SJCRH30 (cell line): ENCODE measurements at places on chromosomes 2 and 18. TPM values are rescaled to one million over a fixed set of nuclear protein-coding genes. Genes with fewer than 3 reads are reported as not detected.
A peak's percentile ranks its signal among the peaks of the same experiment; 100 is the strongest.

Gene LYG1
- 0.61 and 1.3 TPM in 2 replicates for total RNA-seq

Gene LIMS2
- 4.0 and 5.5 TPM in 2 replicates for total RNA-seq

Gene AGXT
- total RNA-seq = 1.3 and 1.7 TPM in 2 replicates

Gene UGT1A4
- total RNA-seq = not detected in 2 replicates

Gene LINC00305
- total RNA-seq = not detected in 2 replicates

Gene MDH1B
- 0.73 and 1.3 TPM in 2 replicates for total RNA-seq

Gene RNF149
- total RNA-seq = 23.1 and 33.3 TPM in 2 replicates

Gene ANKRD29
- 3.9 TPM in 2 replicates for total RNA-seq

Gene RBKS
- 0.20 and 0.51 TPM in 2 replicates for total RNA-seq

DNA sequence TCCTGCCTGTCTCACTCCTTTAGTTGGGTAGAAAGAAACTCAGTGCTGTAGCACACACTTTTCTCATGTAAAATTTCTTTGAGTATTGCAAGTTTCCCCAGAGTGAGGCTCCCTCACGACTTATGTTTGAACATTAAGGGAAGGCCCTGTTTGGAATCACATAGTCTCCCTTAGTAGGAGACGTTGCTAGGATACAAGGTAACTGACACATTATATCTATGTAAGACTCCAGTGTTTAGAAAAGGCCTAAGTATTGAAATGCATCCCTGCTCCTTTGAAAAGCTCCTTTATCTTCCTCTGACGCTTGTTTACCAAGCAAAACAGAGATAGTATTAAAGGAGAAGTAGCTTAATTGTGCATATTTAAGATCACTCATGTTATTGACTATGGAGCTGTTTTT, 248.2 kb downstream of the PHLPP1 start:
- no peak for DNase-seq

DNA sequence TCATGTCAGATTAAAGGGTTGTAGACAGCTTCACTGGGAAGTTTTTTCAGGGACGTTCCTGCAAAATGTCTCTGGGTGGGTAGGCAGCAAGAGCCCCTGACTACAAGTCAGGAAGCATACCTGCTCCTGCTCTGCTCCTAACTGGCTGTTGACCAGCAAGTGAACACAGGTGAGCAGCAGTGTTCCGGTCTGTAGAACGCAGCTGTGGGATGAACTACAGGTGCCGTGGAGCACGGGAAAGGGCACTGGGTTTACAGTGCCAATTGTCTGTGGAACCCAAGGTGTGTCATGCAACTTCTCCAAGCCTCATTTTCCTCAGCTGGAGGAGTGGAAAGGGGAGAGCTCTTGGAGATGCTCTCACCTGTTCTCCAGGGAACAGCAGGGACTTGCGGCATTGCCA, 6.6 kb downstream of the ASB18 start:
- DNase-seq = no peak

DNA sequence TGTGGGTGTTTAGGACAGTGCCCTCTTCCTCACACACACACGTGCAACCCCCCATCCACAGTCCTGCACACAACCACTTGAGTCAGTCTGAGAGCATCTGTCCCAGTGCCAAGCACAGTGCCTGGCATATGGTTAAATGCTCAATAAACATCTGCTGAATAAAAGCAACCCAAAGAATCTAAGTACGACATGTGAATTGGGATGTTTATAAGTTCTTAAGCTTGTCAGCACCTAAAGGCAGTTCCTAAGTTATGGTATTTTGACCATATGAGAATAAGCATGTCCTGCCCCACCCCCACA, 37.8 kb downstream of the CAPN13 start:
- no peak for DNase-seq

GRCh38 chr2:150043172-150043500, 444.3 kb downstream of the RND3 start:
- DNase-seq = no peak

DNA sequence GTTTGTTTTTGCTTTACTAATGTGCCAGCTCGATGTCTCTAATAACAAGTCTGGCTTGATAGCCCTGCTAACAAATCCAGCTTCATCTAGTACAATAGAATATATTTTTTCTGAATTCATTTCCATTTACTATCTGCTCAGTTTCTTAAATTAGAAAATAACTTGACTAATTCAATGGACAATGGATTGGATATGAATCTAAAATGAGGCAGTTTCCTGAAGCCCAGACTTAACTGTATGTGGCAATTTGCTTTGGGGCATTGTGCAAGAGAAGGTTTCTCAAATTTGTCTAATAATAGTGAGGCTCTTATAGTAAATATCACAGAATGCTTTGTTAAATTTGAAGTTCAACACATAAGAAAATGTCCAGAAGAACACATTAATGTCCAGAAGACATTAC, 25.8 kb downstream of the CALCRL start:
- no peak for DNase-seq

GRCh38 chr2:62939735-62940491, 110.7 kb upstream of the OTX1 start:
- peak; percentile 12 for DNase-seq

DNA sequence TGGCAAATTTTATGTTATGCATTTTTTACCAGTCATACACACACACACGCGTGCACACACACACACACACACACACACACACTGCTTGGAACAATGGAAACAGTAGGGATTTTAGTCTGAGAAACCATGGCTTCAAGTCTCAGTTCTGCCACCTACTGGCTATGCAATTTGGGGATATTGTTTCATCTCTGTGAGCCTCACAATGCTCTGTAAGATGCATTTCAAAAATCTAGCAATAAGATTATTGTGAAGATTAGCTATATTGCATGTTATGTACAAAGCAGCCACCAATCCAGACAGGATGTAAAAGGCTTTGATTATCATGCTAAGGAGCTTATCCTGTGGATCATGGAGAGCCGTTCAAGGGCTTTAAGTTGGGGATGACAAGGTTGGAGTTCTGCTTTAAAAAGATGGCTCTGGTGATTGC, 401.4 kb downstream of the NBAS start:
- peak; percentile 16 for DNase-seq

DNA sequence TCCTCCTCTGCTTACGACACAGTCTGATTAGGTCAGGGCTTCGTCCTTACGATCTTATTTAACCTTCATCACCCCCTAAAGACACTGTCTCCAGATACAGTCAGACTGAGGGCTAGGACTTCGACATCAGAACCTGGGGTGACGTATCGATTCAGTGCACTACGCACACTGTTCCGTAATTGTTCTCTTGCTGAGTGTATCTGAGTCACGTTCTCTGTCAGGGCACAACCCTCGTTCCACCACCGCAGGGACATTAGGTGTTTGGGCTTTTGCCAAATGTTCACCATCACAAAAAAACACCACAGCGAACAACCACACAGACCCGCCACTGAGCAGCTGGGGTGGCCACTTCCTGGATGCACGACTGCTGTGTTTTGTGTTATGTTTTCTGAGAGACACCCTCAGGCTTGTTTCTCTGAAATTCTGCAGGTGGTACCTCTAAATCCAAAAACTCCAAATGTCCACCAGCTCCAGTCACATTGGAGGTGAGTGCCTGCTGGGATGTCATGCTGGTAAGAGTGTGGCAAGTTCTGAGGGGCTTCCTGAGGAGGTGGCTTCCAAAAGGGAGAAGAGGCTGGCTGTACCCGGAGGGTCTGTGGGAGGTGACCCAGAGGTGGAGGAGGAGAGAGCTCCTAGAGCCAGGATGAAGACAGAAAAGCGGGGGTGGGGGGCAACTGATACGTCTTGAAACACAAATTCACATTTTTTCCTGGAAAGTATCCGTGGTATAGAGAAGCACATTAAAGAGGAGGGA, 66.6 kb downstream of the ADNP2 start:
- DNase-seq = no peak

DNA sequence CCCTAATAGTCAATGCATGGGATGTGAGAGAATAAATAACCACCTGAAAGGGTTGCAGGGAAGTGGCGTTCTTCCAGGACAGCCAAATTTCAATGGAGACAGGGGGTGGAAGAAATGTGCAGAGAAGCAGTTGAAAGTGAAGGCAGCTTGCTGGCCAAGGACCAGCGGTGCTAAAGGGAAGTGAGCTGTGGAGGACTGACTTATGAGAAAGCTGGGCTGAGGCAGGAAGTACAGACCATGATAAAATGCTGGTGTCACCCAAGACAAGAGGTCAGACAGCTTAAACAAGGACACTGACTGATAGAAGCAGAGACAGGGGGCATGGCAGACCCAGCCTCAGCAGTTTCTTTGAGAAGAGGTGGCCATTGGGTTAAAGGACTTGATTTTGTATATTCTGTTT, 106.7 kb downstream of the DTNB start:
- DNase-seq = no peak
